Stimulated activated CD4-positive, alpha-beta T cell treated with anti-CD3 and anti-CD28 coated beads, Interleukin-15, amount 100 ng/mL, for 1 hour (primary cell): ENCODE measurements at places on chromosomes 7 and 10.

GRCh38 chr7:150954201-150954985, 23.7 kb downstream of the KCNH2 start:
- DNase-seq: no peak

DNA sequence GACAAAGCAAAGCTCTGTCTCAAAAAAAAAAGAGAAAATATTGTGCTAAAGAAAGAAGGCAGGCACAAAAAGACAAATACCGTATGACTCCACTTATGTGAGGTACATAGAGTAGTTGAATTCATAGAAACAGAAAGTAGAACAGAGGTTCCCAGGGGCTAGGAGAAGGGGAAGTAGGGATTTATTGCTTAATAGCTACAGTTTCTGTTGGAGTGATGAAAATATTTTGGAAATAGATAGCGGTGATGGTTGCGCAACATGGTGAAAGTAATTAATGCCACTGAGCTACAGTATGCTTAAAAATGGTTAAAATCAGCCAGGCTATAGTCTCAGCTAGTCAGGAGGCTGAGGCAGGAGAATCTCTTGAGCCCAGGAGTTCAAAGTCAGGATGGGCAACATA, 18.5 kb upstream of the NPFFR1 start:
- no peak for DNase-seq

DNA sequence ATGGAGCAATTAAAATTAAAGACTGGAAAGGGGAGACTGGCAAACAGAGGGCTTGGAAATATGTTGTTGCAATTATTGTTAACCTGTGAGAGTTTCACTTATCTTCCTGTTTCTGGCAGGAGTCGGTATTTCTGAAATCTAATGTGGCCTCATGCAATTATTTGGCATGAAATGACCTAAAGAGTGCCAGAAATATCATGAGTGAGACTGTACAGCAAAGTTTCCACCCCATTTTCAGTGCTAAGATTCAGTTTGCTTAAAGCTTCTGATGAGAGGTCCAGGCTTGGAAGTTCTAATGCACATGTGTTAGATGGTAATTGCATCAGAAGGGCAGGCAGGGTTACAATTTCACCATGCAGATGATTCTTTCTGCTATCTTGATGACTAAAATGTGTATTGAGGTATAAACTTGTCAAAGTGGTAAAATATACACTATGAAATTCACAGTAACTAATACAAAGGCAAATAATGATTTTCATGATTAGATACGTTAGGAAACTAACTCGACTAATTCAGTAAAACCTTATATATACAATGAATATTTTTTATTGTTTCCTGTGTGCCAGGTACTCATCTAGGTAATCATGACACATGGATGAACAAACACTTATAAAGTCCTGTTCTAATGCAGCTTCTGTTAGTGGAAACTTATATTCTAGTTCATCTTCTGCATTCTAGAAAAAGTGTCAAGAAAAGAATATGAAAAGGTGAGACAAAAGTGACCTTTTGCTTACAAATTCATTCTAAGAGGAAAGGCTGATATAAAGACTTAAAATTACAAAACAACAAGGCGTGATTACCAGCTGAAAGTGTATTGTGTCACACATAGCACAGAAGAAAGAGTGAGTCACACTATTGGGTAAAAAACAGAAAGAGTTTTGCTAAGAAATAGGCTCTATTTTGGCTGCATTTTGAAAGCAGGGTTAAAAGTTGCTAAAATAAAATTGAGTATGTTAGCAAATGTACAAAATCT, 533.4 kb upstream of the SEMA3D start:
- DNase-seq: no peak

DNA sequence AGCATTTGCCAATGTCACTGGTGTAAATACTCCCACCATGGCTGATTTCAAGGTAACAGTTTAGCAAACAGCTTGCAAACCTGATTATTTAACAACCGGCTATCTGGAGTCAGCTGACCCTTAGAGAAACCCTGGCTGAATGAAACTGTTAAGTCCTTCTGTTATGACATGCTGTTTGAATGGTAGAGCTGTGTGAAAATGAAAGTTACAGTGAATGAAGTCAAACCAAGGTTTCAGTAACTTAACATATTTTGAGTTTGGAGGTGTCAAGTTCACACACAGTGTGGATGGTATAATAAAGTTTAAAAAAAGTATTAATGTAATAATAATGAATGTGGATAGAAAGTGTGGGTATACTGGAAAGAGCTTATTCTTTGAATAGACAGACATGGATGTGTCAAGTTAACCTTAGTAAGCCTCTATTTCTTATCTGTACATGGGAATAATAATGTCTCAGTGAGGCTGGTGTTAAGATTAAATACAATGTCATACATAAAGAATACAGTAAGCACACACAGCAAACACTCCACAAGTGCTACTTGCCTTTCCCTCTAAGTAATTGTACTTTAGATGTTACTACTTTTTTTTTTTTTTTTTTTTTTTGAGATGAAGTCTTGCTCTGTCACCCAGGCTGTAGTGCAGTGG, 150.4 kb downstream of the TAX1BP1 start:
- no peak for DNase-seq
